ENCODE measurements at places on chromosomes 12 and 14.

DNA sequence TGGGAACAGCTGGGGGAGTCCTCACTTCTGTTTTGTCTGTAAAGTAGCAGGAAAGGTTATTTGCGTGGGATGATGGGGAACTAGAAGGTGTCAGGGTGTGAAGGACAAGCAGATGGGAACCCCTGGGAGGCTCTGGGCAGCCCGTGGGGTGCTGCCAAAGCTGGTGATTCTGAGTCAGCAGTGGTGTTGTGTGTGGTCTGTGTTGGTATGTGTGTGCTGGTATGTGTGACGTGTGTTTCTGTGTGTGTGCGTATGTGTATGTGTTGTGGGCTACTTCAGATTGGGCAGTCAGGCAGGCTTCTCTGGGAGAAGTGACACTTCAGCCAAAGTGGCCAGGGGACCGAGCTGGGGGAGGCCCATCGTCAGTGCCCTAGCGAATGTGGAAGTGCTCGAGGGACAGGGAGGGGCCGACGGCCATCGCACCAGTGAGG lies 15.3 kb upstream of the BDKRB2 start:
- DNase-seq = no peak

GRCh38 chr12:132422040-132422380 lies 67.9 kb upstream of the FBRSL1 start:
- DNase-seq = no peak

GRCh38 chr12:112162241-112162790 lies 37.0 kb downstream of the TRAFD1 start:
- DNase-seq = no peak

DNA sequence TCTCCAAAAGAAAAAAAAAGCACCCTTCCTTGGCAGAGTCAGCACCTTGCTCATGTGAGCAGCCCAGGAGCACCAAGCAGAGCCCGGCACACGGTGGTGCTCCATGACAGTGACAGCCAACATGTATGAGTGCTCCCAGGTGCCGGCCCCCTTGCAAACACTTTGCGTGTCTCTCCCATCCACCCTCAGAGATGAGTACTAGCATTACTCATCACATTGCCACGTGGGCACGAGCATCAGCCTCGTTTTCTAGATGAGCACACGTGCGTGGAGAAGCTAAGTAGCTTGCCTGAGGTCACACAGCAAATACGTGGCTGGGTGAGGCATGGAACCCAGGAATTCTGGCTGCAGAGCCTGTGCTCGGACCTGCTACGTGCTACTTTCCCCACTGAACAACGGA lies 177.9 kb upstream of the PRMT8 start:
- DNase-seq = no peak

DNA sequence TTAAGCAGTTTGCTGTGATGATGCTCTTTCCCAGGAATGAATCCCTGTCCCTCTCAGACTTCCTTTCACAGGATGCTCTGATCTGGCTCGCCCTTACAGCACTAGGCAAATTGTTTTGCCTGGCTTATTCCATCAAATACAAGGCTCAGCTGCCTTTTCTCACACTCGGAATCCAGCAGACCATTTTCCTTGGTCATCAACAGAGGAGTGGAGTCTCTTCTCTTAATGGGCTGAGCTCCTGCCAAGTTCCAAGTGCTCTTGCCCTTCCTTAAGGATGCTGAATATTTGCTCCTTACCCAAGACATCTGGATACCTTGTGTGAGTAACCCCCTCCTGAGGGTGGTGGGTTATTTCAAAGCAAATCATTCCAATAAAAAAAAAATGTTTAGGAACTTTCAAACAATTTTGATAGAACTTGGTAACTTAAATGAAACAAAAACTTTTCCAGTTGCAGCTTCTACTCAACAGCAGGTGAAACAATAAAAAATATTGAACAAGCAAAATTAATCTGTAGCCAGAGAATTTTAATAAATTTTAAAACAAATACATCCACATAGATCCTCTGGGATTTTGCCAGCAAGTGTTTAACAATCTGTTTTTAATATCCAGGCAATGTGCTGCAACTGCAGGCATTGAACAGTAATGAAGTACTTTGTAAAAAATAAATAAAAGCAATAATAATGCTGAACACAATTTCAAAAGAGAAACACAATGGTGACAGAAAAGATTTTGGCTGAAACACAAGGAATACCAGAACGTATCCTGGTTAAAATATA lies 264.0 kb upstream of the FAR2 start:
- DNase-seq = no peak

DNA sequence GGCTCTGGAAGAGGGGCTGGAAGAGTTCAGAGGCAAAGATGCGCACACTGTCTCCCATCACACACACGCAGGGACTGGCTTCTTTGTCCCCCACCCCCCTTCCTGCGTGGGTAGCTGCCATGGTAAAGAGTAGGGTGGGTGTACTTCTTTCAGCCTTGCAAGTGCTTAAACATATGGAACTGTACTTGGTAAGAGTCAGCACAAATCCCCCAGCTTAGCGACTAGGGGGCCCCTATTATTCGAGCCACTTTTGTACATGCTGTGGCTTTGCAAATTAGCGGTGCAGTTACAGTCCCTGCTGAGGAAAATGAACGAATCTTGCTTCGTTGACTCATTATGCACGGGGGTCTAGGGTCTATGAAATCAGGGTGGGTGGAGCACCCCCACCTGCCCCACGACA lies 123.8 kb downstream of the AACS start:
- no peak for DNase-seq

DNA sequence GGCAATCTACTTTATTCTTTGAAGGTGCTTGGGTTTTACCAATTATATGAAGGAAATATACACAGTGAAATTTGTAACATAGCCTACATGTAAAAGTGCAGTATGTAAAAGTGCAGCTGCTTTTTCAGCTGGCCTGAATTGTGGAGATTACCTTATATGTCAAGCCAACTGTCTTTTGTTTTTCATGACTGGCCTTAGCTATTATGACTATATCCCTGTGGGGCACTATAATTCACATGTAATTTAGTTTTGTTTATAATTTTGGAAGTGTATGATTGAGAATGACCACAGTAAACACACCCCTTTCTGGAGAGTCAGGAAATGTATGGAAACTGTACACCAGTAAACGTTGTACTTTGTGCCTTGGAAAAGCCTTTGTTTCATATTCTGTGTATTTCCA lies 435.0 kb upstream of the STXBP6 start:
- no peak for DNase-seq

DNA sequence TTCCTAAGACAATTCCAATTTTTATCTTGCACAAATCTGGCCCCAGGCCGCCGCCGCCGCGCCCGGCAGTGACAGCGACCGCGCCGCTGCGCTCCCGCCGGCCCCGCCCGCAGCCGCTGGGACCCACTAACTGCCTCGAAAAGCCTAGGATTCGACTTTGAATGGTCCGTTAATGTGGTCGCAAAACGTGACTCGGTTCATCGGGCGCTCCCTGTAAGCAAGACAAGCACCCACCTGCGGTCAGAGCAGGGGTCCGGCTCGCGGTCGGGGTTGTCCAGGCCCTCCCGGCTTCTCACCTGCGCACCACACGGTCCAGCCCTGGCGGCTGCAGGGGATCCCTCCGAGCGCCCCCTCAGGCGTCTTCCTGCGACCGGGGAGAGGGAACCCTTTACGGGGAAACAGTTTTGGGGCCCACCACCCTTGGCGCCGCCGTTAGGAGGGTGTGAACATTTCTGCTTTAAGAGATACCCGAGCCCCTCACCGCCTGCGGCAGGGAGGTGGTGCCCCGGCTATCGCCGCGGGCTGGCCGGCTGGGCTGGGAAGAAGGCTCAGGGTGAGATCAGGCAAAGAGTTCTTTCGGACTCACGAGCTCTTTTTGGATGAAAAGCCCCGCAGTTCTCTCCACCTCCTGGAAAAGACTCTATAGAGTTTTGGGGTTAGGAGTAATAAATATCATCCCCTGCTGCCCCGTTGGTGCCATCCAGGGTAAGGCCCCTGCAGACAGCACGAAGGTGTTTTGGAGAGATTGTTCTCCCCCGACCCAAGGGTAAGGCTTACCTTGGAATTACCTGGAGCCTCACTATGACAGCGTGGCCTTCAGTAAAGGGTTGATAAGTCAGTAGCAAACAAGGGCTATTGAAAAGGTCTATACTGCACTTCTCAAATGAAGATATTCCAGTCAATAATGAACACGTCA lies 13.6 kb upstream of the FOXJ2 start:
- DNase-seq = no peak

GRCh38 chr12:51156245-51156765 lies 16.6 kb downstream of the TFCP2 start:
- DNase-seq = no peak

- DNase-seq = no peak
Measured at GRCh38 chr14:57485635-57486034, 8.0 kb downstream of the CCDC198 start.

DNA sequence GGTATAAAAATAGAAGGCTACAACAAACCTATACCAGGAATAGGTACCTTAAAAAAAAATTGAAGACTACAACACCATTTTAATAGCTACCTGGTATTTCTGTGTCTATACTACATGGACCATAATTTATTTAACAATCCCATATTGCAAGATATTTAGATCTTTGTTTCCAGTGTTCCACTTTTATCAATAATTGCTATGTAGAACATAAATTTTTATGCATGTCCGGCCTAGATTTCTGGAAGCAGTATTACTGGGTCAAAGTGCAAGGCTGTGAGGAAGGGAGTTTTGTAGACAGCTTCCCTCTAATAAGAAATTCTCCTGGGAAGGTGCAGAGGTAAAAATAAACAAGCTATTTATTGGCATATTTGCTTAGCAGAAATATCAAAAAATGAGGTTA lies 4.1 kb upstream of the DCAF11 start:
- no peak for DNase-seq

DNA sequence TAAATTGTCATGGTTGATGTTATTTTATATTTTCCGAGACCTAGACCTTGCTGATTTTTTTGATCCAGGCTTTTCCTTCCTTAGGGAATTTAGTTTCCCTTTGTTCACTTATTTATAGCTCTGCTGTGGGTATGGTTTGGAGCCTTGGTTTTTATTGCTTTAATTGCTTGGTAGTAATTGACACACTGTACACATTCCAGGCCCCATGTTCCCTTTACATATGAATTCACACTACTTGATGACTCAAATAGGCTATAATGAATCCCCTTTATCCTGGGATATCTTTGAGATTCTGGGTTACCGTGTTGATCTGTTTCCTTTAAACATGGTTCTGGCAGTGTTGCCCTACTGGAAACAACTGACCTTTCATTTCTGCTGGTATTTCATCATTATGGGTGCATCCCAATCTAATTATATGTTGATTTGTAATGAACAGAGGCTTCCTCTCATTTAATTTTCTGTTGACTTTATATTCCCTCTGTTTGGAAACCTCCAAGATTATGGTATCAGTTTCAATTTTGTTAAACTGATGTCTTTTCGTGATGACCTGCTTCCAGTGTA lies 424.0 kb downstream of the RAD51B start:
- no peak for DNase-seq

GRCh38 chr14:39451811-39452210 lies 19.6 kb upstream of the FBXO33 start:
- DNase-seq = no peak

- no peak for DNase-seq
Measured at GRCh38 chr14:102678394-102678793, 85.9 kb downstream of the RCOR1 start.

DNA sequence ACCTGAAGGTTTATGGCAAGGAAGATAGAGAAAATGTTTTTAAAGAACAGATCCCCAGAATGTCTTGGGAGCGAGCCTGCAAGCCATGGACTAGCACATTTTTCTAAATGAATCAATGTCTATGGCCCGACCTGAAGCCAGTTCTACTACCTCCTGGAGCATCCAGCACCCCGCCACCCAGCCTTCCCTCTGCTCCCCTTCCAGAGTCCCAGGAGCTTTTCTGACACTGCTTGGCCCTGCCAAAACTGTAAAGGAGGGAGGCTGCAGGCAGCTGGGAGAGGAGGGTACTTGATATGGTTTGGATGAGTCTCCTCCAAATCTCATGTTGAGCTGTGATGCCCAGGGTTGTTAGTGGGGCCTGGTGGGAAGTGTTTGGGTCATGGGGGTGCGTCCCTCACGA lies 95.5 kb upstream of the FZD10 start:
- no peak for DNase-seq

GRCh38 chr14:102930753-102931579 lies 8.5 kb downstream of the AMN start:
- DNase-seq = no peak

GRCh38 chr12:118813778-118814357 lies 167.5 kb upstream of the SRRM4 start:
- no peak for DNase-seq

GRCh38 chr12:16344269-16344668 lies 3.2 kb upstream of the MGST1 start:
- DNase-seq = no peak

DNA sequence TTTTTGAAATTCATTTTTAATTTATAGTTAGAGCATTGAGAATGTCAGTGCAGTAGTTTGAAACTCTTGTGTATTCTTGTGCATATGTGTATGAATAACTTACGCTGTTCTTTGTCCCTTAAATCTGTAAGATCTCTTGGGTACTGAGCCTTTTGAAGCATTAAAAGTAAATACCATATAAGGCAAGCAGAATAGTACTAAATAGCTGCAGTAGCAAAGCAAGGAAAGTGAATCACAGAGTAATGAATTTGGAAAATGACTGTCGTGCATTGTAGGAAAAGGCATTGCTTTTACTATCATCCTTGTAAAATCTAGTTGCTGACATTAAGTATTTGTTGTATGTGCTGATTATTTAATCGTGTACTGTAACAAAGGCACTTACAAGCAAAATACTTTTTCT lies 12.1 kb downstream of the CNOT2 start:
- DNase-seq = no peak

- DNase-seq = no peak
Measured at GRCh38 chr12:16670456-16671050, 64.6 kb upstream of the LMO3 start.

DNA sequence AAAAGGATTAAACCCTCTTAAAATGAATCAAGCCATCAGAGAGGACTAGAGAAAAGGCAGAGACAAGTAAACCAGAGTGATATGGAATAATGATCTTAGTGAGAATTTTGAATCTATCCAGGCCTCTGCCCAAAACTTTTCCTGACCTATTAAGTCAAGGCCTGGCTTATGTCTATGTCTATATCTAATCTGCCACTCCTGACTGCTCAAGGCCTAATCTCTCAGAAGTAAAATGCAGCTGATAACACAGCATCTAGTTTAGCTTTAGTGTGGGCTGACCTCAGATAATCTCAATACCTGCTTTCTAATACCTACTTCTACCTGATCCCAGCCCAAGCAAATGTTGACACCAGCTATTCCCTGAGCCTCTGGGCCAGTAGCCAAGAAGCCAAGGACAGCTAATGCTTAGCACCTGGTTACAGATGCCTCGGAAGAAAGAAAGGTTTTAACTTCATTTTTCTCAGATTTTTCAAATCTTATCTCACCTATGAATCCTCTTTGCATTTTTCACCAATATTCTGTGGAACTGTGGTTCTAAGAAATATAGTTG lies 1472.5 kb upstream of the SEL1L start:
- DNase-seq = no peak

DNA sequence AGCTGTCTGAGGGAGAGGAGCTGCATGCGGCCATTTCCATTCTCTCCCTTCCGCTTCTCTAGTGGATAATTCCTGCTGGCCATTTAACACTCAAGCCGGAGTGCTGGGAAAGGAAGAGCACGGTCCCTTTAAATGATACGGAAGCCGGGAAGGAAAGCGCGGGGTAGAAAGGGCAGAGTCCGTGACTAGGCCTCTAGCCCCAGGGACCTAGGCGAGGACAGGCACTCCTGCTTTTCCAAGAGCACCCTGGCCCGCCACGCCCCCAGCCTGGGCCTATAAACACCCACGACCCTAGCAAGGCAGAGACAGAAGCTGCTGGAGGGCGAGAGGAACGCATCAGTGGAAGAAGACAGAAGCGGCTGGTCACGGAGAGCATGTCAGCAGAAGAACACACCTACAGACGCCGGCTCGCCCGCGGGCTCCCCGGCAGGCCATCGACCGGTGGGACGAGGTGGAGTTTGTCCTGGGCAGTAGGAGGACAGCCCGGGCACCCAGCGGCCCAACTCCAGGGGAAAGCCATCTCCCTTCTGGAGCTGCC lies 1206.6 kb upstream of the TMEM132C start:
- no peak for DNase-seq
